Panc1 (cell line): ENCODE measurements at places on chromosomes 3 and 15. TPM values are rescaled to one million over a fixed set of nuclear protein-coding genes. Genes with fewer than 3 reads are reported as not detected.

TNFAIP8L3 gene
- 1.0 TPM for total RNA-seq

IMPG2 gene
- 0.10 TPM for total RNA-seq

GOLGA8S gene
- 0.15 TPM for total RNA-seq

TMCO5A gene
- total RNA-seq: not detected

TGM5 gene
- total RNA-seq: not detected

GRCh38 chr3:32871273-32871672 lies 53.5 kb downstream of the TRIM71 start:
- no peak for DNase-seq

- no peak for DNase-seq
Observed at GRCh38 chr3:2945121-2945520, 165.1 kb downstream of the IL5RA start.

GRCh38 chr3:151940481-151940880 lies 67.0 kb downstream of the SUCNR1 start:
- no peak for DNase-seq

DNA sequence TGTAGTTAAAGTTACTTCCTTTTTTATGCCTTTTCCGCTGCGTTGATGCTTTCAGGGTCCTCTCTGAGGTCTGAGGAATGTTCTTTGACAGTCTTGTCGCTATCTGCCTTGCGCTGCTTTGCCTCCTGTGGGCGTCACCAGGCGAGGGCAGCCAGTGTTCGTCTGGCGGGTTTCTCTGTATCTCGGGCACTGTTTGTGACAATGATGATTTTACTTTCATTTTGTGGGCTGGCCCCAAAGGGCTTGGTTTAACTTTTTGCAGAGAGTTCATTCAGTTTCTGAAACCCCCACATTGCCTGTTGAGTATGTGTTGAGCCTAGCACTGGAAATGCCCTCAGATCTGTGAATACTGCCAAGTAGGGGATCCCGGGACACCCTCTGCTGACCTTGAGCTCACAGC lies 24.6 kb upstream of the SACM1L start:
- DNase-seq: no peak

DNA sequence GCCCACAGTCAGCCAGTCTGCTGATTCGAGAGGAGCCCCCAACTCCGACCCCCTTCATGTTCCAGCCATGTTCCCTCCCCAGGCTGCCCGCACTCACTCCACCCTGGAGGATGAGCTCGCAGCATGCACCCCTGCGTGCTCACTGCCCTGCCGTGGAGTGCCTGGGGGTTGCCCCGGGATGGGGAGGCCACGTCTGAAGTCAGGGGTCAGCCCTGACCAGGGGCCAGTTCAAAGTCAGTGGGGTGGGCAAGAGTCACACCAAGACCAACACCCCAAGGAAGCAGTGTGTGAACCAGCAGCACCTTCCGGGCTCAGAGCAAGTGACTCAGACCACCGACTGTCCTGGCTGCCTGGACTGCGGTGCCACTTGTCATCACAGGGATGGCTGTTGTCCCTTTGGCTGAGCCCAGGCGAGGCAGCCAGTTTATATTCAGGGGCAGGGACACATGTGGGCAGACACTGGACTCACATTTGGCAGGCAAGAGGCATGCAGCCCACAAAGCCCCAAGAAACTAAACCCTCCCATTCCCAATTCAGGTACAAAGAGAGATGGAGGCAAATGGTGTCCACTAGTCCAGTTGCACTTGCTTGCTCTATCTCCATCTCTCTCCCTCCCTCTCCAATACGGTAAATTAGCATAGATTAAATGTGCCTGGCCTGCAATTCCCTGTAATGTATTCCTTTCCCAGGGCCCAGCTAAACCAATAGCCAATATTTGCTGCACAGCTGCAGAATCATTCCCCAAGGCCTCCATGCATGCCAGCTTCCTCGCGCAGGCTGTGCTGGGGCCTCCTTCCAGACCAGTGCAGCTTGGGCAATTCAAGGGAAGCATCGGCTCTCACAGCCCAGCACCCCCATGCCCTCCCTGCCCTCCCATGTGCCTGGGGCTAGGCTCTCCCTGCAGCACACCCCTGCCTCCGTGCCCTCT lies 135.7 kb upstream of the IQSEC1 start:
- DNase-seq: no peak

DNA sequence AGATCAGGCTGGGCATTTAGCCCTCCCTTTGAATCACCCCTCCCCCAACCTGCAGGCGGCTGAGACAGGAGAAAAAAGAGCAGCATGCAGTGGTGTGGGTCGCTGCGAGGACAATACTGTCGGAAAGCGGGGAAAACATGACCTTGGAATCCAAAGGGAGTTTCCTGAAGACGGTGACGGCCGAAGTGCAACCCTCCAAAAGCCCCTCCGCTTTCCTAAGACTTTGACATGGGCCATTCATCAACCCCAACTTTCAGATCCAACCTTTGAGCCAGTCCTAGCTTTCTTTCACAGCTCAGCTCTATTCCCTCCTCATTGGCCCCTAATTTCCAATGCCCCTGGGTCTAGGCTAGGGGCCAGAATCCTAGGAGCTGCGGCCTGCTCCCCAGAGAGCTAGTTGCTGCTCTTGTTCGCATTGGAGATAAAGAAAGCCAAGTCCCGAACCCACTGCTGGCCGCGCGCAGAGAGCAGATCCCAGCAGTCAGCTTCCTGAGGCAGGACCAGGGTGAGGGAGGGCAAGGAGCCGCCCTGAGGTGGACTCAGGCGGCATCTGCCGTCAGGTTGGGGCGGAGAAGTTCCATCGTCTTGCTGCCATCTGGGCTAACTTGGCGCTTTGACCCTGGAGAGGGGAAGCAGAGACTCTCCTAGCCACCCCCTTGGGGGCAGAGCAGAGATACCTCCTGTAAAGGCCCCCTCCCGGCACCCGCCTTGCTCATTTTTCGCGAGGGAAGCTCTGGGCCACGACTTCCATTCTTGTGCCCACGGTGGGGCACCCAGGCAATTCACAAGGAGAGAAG lies 914 bp downstream of the ZIC4 start:
- DNase-seq: no peak

DNA sequence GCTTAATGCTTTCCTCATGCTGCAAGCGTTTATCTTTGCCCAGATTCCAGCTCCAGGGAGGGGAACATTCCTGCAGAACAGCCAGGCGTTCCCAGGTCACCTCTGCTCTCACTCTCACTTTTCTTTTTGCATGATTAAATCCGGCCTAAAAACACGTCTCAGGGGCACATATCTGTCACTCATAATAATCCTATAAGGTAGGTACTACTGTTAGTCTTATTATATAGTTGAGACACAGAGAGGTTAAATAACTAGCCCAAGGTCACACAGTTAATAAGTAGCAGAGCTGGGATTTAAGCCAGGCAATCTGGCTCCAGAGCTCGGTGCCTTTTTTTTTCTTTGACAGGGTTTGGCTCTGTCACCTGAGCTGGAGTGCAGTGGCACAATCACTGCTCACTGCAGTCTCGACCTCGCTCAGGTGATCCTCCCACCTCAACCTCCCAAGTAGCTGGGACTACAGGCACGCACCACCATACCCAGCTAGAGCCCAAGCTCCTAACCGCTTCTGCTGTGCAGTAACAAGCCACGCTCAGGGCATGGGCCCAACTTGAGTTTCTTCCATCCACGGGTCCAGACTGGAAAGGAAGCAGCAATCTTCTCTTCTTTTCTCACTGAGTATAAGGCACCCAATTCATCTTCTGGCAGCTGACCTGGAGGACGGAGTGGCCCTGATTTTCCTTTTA lies 96.5 kb downstream of the LIPC start:
- no peak for DNase-seq

DNA sequence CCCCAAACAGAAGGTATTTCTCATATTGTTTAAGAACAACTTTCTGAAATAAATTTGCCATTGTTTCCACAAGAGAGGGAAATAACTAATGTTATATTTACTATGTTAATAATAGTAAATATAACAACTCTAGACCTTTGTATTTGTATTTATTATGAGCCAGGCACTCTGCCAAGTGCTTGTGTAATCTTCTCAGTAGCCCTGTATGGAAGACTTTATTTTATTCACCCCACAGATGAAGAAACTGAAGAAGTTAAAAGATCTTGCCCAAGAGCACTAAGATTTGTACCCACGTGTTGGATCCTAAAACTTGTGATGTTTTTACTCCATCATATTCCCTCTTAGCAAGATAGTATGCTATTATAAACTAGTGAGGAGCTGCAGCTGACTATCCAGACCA lies 12.0 kb upstream of the GNB4 start:
- no peak for DNase-seq

DNA sequence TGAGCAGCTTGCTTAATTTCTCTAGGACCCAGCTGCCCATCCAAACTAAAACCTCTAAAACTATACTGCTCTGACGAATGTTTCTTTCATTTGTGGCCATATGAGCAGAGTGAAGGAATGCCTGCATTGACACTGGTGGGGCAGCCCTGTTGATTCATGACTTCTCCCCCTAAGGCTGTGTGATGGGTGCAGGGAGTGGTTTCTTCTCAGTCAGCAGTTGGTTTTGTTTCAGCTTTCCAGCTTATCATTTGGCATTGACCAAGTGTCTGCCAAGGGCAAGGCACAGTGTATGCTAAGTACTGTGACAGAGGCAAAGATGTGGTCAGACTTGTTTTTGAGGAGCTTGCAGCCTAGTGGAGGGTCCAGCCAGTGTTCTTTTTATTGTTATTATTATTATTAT lies 4.7 kb downstream of the ABHD6 start:
- DNase-seq: no peak

DNA sequence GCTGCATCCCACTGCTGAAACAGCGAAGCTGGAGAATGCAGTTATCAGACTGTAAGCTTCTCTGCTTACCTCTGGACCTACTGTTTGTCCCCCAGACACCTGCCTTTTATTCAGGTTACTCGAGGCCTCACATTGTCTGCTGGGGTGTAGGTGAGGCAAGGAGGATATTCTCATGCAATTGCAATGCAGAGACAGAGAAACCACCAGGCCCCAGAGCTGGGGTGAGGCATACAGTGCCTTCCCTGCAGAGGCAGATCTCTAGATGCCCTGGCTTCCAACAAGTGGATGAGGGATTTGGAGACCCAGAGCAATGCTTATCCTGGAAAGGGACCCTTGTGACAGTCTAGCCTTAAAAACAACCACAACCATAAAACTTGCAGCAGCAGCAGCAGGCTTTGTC lies 263.4 kb upstream of the ST8SIA2 start:
- no peak for DNase-seq

- no peak for DNase-seq
Observed at GRCh38 chr3:3495611-3496010, 303.6 kb upstream of the LRRN1 start.

GRCh38 chr3:52195823-52196331 lies 2.1 kb upstream of the ALAS1 start:
- DNase-seq: no peak

GRCh38 chr3:26368312-26368711 lies 254.3 kb upstream of the LRRC3B start:
- DNase-seq: no peak

- DNase-seq: no peak
Observed at GRCh38 chr3:4834403-4834866, 144.8 kb upstream of the BHLHE40 start.

DNA sequence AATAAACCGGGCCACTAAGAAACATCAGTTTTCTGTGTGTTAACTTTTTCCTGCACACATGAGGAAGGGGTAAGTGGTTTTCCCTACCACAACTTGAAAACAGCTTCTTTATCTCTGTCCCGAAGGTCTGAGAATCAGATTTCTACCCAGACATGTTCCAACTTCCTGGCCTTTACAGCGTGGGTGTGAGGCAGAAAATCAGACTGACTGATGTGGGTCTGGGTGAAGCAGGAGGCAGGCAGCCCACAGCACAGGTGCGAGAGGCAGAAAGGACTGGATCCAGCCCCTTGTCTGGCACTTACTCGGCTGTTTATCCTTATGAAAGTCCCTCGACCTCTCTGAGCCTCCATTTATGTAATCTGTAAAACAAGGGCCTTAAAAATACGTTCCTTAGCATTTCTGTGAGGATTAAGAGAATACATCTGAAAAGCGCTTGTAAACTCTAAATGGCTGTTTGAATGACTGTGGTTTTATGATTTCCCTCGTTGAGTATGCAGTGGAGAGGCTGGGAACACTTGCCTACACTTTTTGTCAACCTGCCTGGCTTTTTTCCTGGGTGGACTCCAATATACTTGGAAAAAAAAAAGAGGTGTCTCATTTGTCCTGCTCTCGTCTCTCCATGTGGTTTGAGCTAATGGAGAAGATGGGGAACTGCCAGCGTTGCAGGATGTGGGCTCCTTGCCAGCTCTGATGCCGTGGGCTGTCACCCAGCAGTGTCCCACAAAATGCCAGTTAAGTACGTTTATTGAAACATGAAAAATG lies 3.1 kb downstream of the AGBL1 start:
- no peak for DNase-seq

DNA sequence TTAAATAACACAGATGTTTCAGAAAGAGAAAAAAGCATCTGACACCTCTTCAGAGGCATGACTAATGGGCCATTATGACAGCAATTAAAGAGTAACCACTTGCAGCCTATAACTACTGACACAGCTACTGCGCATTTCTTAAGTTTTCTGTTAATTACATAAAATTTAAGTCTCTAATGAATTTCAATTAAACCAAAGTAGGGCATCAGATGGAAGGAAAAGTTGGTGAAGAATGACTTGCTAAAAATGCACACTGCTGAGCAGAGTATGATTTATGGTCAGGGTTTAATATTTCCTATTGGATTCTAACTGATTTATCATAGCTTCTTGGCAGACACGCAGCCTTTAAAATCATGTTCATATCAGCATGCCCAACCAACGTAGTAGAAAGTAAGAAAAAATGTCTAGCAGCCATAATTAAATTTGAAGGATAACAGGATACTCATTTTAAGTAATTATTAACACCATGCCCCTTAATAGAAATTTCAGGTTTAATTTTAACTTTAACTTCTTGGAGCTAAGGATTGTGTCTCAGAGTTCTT lies 140.0 kb downstream of the CBLB start:
- DNase-seq: no peak

- DNase-seq: no peak
Observed at GRCh38 chr3:100563652-100564211, 45.7 kb upstream of the ADGRG7 start.
